Non-pigmented ciliary epithelial cell (primary cell): ENCODE measurements at places on chromosomes 7 and 10.

- no peak for DNase-seq
Measured at GRCh38 chr10:77873536-77874380, 52.8 kb downstream of the DLG5 start.

- no peak for DNase-seq
Measured at GRCh38 chr7:67348171-67348570, 351.5 kb downstream of the TYW1 start.

DNA sequence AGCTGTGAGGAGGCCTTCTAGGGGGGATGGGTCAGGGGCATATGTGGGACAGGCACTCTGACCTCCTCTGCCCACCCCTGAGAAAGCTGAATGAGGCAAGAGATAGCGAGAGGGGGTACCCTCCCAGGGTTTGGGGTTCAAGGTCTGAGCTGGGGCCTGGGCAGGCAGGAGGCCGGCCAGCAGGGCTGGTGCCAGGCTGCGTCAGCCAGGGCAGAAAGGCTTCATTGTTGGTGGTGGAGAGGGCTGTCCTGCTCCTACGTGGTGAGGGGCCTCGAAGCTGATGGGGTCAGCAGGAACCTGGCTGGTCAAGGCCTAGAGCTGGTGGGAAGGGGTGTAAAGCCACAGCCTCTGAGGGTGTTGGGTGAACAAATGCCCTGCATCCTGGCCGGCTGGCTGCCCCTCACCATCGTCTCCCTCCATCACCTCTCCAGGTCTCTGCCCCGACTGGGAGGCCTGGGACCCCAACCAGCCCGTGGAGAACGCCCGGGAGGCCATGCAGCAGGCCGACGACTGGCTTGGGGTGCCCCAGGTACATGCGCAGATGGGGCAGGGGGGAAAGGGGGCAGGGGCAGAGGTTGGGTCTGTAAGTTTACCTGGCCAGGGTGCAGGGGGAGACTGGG lies 6.6 kb downstream of the FLNC start:
- DNase-seq: no peak

GRCh38 chr10:97320480-97321031 lies 1.5 kb downstream of the FRAT1 start:
- no peak for DNase-seq

GRCh38 chr10:1050554-1050953 lies 1.6 kb upstream of the IDI1 start:
- DNase-seq: no peak

- no peak for DNase-seq
Measured at GRCh38 chr10:89278900-89279392, 22.9 kb upstream of the IFIT2 start.

DNA sequence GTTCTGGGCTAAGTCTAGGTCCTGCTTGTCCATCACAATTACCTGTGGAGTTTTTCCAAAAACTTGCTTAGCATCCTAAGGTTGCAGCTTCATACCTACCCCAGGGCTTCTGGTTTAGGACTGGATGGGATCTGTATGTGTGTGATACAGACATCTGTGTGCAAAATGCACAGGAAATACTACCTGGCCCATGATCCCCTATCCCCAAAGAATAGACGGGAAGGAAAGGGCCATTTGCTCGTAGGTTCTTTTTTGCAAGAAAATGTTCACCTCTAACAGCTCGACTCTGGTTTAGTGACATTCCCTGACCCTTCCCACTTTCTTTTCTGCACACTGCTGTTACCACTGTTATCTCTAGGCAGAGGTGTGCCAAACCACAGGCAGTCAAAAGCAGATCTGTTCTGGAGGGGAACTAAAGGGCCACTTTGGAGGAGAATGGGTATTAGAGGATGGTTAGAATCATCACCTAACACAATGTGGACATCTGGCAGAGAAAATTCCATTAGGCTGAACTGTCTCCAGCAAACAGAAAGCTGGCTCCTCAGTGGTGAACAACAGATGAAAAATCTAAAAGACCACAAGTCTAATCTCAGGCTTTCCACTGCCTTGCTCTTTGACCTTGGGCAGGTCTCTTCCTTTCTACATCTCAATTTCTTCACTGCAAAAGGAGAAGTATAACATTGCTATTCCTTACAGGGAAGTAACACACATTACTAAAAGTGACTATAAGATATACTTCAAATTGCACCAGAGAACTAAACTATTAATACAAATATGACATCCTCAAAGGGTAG lies 107.4 kb downstream of the UBE2H start:
- DNase-seq: peak; percentile 41

DNA sequence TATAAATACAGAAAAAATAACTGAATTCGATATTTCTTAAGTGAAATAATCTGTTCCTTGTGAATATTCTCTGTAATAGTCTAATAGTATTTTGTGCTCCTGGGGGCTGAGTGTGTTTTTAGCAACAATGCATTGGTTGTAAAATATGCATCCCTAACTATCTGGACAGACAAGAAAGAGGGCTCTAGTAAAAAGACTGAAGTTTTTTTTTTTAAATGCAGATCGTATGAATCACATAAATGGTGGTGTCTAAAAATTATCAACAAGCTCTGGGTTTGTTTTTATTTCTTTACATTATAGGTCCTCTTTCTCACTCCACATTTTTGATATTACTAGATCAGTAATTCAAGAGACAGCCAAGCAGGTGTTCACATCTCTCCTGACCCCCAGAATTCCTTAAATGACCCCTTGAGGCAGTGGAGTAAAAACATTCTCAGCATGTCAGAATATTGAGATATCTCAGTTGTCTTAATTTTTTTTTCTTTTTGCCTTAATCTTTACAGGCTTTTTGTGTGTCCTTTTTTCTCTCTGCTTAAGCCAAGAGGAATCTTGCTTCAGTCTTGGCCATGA lies 18.2 kb downstream of the ARID5B start:
- no peak for DNase-seq

DNA sequence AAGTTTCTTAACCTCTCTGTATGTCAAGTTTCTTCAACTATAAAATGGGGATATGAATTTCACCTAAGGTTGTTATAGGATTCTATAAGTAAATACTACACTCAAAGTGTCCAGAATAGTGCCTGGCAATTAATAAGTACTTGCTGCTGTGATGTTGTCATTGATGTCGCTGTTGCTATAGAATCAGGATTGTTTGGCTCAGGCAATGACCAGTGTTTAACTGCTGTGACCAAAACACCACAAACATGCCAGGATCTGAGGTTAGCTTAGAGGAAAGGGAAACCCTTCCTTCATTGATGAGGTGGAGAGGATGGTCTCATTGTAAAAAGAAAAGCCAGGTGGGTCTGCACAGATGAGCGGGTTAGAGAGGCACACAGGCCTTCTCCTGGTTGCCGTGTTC lies 223.1 kb upstream of the INHBA start:
- no peak for DNase-seq

GRCh38 chr10:91709394-91709798 lies 76.5 kb upstream of the PPP1R3C start:
- DNase-seq: no peak

GRCh38 chr7:42093349-42093905 lies 143.6 kb downstream of the GLI3 start:
- no peak for DNase-seq

GRCh38 chr7:50679218-50680007 lies 103.3 kb downstream of the GRB10 start:
- DNase-seq: no peak

DNA sequence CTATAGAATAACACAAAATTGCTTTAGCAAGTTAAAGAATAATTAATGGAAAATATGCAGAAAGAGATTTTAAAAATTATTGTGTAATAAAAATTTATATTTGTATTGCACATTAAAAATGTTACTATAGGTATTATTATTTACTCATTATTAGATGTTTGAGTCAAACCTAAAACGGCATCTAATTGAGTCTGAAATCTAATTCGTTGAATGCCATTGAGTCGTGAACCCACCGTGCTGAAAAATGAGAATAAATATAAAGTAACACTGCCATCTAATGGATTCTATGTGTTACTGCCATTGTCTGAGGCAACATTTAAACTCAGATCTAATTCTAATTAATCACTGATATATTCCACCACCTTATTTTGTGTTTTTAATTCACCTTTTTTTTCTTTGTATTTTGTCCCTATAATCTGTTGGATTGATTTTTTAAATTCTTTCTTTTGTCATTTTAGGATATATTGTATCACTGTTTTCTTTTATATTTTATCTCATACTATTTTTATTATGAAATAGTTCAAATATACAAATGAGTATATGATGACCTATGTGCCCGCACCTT lies 62.2 kb downstream of the SAMD9 start:
- DNase-seq: no peak

DNA sequence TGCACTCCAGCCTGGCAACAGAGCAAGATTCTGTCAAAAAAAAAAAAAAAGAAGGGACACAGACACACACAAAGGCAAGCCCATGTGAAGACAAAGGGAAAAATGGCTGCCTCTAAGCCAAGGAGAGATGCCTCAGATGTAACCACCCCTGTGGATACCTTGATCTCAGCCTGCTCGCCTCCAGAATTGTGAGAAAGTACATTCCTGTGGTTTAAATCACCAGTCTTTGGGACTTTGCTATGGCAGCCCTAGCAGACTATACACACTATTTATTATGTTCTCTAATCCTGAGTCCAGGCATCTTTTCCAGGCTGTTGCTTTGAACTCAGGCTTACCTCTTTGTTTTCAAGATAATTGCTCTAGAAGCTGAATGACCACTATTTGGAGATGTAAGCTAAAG lies 494.3 kb downstream of the GALNT17 start:
- DNase-seq: no peak

DNA sequence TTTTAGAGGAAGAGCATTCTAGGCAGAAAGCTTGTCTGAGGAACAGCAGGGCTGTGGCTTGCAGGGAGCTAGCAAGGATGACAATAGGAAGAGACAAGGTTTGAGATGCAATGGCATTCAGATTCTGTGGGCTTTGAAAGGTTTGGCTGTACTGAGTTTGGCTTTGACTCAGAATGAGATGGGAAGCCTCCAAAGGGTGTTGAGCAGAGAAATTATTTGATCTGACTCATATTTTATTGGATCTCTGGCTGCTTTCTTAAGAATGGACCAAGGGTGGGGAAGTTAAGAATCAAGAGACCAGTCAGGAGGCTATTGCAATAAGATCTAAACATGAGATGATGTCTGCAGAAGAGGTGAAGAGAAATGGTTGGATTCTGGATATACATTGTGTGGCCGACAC lies 273.2 kb downstream of the CDK14 start:
- no peak for DNase-seq

DNA sequence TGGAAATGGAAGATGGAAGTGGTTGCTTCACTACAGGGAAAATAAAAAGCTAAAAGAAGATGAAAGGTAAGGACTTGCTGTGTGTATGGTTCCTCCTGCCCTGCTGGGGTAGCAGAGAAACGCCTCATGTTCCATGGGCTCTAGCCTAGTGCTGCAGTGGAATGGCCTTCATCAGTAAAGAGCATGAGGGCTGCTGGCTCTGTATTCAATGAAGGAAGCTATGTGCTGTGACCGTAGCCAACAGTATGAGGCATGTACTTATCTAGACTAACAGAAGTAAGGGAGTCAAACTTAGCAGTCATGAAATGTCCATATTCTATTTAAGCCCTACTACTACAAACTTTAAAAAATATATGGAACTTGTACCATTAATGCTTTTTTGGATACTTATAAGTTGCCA lies 54.3 kb downstream of the GDI2 start:
- no peak for DNase-seq

- peak; percentile 85 for DNase-seq
Measured at GRCh38 chr10:34319197-34319846, 495.8 kb downstream of the PARD3 start.

- no peak for DNase-seq
Measured at GRCh38 chr10:113221756-113222168, 271.7 kb downstream of the TCF7L2 start.

DNA sequence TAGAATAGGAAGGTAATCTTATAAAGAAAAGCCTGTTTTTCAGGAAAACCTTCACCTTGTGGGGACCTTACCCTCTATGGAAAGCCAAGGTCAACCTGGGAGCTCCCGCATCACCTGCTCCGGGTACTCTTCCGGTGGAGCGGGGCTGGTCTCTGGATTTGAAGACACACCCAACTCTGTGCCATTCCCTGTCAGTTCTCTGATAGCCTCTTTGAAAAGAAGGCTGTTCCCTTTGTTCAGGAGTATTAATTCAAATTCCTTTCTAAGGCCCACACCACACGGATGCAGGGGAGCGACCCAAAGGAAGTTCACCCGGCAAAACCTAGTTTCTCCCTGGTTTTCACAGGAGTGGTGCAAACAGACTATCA lies 10.7 kb downstream of the CTBP2 start:
- DNase-seq: no peak

DNA sequence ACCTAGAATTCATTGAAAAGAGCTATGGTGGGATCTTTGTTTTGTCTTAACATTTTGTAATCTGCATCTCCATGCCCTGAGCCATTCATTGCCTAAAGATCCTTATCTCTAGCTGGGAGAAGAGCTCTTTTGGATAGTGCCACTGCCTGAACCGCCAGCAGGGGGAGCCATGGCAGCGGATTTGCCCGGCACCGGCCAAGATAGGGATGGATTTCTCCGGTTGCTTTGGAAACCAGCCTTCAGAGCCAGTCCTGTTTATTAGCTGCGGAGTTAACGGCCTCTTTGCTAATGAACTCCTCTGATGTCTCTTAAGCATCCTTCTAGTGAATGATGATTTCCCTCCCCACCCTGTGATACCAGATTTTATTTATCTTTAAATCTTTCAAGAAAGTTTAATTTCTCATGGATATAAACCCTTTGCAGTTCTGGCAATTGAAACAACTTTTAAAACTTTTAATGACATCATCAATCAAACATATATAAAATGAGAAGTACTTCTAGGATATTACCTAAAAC lies 58.2 kb upstream of the LYZL2 start:
- no peak for DNase-seq

- DNase-seq: no peak
Measured at GRCh38 chr10:19231034-19231433, 182.4 kb downstream of the MALRD1 start.

DNA sequence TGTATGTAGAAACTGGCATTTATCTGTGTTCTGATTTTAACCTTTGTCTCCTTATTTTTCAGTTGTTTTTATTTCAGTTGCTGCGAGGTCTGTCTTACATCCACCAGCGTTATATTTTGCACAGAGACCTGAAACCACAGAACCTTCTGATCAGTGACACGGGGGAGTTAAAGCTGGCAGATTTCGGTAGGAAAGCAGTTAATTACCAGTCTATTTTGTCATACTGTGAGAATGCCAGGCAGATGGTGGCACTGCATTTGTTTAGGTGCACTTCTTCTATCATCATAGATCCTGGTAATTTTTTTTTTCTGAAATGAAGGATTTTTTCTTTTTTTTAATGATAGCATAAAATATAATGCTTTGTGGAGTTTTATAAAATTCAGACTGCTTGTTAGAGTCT lies 321.4 kb downstream of the CDK14 start:
- no peak for DNase-seq

DNA sequence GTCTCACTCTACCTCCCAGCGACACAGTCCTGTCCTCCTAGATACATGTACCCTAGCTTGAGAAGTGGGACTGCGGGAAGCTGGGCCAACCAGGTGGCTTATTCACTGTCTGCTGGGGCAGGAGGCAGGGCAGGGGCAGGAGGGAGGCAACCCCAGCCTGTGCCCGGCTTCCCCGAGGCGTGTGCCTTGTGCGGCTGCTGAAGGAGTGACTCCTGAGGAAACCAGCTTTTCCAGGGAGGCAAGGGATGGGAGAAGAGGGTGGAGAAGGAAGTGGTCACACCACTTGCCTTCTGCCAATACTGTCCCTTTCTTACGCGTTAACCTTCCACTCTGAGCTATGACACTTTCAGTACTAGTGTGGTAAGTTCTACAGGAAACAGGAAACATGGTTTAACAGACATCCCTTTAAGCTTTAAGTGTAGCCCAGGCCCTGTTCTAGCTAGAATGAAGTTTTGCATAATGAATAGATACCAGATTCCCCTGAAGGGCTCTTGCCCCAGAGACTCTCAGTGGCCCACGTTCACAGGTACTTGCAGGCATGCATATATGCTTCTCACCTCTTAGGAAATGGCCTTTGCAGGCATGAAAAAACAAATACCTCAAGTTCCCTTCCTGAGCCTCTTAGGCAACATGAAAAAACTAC lies 40.6 kb downstream of the SYPL1 start:
- DNase-seq: no peak
